NCI-H1092 (cell line): ENCODE measurements at places on chromosomes 3 and 15.

DNA sequence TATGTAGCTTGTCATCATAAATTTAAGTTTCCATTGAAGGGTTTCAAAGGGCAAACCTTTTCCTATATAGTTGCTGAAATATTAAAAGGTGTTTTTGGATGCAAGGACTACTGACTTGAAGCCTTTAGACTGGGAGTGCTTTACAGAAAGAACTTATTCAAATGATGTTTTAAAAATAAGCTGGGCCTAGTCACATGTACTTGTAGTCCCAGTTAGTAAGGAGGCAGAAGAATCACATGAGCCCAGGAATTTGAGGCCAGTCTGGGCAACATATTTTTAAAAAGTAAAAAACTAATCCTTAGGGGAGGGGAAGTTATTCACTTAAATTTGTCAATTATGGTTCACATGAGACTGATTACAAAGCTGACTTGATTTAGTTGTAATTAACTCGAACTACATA, 65.0 kb downstream of the SMARCC1 start:
- no peak for DNase-seq

GRCh38 chr15:38554354-38554753, 10.3 kb downstream of the RASGRP1 start:
- no peak for DNase-seq

GRCh38 chr3:33749546-33750210, 31.6 kb upstream of the CLASP2 start:
- no peak for DNase-seq

GRCh38 chr3:81580355-81580754, 181.1 kb downstream of the GBE1 start:
- DNase-seq, result no peak

- DNase-seq, result no peak
Measured at GRCh38 chr3:58116161-58116955, 94.4 kb downstream of the DNASE1L3 start.

GRCh38 chr3:105752791-105753415, 115.9 kb downstream of the CBLB start:
- DNase-seq, result no peak
